ENCODE measurements at places on chromosomes 2 and 18.

GRCh38 chr2:97749581-97749980 lies 36.2 kb downstream of the ZAP70 start:
- no peak for DNase-seq

- DNase-seq, result no peak
Observed at GRCh38 chr18:6373187-6373586, 41.5 kb downstream of the L3MBTL4 start.

DNA sequence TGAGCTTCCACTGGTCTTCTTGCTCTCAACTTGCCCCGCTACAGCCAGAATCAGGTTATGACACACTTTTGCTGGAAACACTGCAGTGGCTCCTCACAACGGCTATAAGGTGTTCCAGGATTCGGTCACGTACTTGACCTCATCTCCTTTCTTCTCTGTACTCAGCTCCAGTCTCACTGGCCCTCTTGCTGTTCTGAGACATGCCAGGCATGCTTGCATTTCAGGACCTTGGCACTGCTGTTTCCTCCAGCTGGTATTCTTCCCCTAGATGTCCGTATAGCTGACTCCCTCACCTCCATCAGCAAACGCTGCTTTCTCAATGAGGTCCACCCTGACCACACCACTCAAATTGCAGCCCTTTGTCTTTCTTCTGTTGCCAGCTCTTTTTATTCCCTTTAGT lies 31.9 kb upstream of the C1GALT1C1L start:
- no peak for DNase-seq

DNA sequence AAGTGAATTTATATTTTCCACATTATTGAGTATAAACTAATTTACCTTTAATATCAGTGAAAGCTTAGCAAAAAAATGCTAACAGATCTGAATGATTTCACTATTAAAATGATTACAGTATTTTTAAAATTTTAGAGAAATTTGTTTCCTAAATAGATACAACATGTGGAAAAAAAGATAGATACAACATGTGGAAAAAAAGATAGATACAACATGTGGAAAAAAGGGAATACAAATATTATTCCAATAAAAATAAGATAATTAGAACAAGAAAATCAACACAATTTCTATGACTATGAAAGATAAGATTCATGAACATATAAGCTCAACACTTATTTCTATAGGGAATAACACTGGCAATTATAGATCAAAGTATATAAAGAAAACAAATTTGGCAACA lies 865.9 kb upstream of the VRK2 start:
- DNase-seq, result no peak

- DNase-seq, result peak; percentile 55
Observed at GRCh38 chr2:85326406-85327159, 1.2 kb downstream of the TGOLN2 start.

DNA sequence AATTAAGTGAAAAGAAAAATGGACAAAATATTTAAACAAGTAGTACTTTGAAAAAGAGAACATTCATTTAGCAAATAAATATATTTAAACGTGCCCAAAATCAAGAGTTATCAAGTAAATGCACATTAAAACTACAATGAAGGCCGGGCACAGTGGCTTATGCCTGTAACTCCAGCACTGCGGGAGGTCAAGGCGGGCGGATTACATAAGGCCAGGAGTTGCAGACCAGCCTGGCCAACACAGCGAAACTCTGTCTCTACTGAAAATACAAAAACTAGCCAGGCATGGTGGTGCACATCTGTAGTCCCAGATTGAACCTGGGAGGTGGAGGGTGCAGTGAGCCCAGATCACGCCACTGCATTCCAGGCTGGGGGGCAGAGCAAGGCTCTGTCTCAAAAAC lies 9.8 kb downstream of the STAM2 start:
- no peak for DNase-seq

DNA sequence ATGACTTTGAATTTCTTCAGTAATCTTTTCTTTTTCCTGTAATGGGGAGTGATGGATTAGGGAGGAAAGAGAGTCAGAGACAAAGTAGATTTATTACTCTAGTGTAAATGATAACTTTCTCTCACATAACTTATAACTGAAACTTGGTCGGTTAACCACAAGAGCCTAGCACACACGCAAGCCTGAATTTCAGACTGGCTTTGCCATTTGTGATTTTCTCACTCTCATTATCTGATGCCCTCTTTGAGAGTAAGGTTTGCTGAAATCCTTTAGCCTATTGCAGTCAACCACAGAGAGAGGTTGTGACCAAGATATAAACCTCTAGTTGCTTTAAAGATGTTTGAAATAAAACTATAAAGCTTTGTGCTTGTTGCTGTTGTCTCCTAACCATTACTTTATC lies 117.9 kb upstream of the NETO1 start:
- DNase-seq, result no peak

DNA sequence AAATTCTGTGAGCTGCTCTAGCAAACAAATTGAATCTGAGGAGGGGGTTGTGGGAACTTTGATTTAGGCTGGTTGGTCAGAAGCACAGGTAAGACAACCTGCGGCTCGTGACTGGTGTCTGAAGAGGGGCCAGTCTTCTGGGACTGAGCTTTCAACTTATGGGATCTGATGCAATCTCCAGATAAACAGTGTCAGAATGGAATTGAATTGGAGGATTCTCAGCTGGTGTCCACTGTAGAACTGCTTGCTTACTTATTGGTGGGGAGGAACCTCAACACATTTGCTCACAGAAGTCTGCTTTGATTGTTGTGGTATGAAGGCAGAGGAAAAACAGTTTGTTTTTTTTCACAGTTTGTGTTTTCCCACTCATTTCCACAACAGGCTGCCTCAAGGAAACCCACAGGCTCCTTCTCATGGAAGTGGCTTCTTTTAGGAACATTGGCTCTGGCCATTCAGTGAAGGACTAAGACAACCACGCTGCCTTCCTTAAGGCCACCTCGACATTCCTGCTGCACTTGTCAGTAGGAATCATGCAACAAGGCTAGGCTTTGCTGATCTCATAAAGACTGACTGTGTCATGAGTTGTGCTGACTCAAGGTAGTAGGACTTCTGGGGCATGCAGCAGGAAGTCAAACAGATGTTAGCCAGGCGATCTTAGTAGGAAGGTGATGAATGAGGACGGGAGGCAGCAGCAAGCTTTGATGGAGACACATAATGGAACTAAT lies 104.7 kb downstream of the TSN start:
- DNase-seq, result no peak

DNA sequence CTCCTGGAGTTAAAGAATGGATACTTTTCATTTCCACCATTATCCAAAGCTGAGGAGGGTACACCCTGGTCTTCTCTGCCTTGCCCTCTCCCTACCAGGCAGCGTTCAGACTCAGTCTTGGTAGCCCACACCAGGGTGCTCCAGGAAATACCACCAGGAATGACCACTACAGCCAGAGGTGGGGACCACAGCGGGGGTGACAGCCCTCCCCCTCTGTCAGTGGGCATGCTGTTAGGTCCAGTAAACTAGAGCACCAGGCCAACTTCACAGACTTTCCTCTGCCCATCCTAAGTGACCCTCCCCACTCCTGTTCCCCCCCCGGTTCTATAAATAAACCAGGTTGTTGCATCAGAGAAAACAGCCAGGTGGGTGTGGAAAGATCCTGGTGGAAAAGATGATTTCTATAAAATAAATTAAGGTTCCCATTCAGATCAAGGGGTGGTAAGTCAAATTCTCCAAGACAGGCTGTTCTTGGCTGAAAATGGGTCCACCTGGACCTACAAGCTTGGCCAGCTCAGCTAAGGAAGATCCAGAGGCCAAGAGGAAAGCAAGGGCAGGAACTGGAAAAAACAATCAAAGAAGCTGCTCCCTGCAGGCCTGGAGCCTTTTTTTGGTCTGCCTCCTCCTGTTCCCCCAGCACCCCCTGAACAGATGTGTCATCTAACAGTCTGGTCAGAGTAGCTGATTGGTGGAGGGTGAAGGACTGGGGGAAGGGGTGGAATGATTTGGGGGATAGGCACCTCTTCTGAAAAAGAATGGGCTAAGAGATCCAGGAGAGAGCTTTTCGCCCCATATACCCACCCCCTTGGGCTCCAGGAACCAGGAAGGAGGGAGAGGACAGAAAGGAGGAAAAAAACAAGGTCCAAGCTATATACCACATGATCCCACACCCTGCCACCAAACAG lies 2.3 kb downstream of the RAB11FIP5 start:
- no peak for DNase-seq

- no peak for DNase-seq
Observed at GRCh38 chr2:69995511-69995910, 34.1 kb upstream of the ASPRV1 start.

GRCh38 chr18:42623935-42624334 lies 491.6 kb downstream of the RIT2 start:
- no peak for DNase-seq

DNA sequence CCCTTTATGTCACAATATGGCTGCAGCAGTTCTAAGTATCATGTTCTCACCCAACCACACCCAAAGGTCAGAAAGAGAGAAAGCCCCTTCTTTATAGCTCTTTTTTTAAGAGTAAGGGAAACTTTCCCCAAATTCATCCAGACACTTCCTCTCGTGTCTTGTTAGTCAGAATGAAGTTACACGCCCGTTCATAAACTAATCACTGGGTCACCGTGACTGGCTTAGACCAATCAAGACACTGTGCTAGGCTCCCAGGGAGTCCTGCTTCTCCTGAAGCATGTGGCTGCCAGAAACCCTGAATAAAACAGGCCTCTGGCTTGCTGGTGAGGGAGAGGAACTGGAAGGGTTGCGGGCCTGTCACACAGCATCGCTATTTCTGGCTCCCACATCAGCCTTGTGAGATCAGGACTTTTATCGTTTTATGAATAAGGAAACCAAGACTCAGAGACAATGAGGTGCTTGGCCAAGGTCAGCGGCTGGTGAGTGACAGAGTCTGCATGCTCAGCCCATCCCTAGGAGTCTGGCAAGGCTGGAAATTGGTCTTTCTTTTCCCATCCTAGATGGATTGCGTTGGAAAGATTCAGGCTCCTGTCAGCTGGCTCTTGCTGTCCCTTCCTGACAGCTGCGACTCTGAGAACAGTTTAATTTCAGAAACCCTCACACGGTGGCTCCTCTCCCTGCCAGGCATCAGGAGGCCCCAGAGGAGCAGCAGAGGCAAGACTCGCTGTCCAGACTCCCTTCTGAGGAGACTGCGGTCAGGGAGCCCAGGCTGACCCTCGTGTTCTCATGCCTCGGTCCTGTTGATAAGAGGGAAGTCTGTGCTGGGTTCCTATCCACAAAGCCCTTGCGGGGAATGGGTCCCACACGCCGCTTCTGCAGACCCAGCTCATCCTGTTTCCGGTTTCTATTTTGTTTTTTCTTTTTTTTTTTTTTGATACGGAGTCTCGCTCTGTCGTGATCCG lies 104.5 kb upstream of the TAF1B start:
- DNase-seq, result no peak

DNA sequence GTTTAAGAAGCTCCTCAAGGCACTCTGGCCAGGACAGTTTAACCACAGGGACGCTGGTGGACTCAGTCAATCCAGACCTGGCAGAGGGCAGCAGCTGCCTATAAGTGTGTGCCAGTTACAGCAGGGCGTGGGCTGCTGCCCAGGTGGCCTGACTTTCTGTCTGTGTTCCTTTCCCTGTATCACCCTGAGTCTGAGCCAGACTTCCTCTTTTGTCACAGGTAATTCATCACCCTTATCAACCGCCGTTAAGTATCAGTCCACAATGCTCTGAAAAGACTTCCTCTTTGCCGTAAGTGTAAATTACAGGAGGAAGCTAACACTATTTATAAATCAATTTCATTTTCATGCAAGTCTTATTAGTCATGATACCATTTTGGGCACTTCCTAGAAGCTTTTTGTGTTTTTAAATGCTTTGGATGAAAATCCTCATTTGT lies 7.0 kb downstream of the LPIN1 start:
- peak; percentile 81 for DNase-seq

- DNase-seq, result no peak
Observed at GRCh38 chr2:96870626-96871255, 861 bp upstream of the SEMA4C start.

DNA sequence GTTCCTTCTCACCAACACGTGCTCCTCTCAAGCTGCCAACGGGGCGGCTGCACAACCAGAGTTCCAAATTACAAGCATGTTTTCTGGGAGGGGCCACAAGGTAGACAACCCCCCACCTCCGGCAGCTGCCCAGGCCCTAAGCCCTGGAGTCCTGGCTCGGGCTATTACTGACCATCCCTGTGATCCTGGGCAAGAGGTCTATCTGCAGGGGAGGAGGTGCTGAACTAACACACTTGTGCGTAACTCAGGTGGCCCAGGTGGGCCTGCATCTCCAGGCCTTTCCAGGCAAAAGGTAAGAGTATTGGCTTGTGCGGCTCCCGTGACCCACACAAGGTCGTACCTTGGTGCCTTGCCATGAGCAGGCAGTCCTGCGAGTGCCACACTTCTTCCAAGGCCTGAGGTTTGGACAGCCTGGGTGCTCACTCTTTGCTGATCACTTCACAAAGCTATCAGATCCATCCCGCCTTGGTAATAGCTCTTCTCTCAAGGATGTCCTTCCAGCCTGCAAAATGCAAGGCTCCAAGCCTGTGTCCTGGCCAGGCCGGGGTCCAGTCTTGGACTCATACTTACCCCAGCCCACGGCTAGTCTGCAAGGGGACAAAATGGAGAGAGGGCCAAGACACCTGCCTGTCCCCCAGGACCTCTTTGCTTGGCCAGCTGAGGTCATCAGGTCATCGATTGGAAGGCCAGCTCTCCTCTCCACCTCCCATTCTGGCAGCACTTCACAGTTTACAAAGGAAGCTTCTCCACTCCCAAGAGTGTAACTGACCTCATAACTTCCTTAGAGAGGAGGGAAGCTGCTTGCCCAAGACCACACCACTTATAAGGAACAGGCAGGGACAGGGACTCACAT lies 33.9 kb downstream of the ADRA2B start:
- DNase-seq, result no peak

- DNase-seq, result no peak
Observed at GRCh38 chr2:75153221-75153620, 46.1 kb downstream of the TACR1 start.

- no peak for DNase-seq
Observed at GRCh38 chr2:40489678-40489960, 37.7 kb upstream of the SLC8A1 start.

GRCh38 chr2:229401171-229401865 lies 130.2 kb upstream of the PID1 start:
- DNase-seq, result no peak

GRCh38 chr2:206875701-206876100 lies 63.6 kb upstream of the CPO start:
- DNase-seq, result no peak

DNA sequence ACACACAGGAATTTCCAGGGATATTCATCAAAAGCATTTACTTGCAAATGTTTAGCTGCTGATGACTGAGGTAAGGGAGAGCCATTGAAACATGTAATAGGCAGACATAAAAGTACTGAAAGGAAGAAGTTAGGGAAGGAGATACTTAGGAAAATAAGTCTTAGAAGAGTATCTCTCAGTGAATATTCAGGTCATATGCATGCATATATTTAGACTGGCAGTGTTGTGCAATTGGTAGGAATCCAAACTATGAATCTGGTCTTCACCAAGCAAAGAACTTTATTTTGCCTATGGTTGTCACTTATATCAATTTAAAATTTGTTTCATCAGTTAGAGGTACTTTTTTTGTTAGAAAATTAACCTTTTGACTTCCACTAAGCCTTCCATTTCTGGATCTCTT lies 1490.7 kb downstream of the SUCLG1 start:
- no peak for DNase-seq

GRCh38 chr2:106053116-106053515 lies 141.0 kb downstream of the UXS1 start:
- DNase-seq, result no peak

- no peak for DNase-seq
Observed at GRCh38 chr18:52715991-52716390, 376.0 kb downstream of the DCC start.

- DNase-seq, result no peak
Observed at GRCh38 chr2:233764264-233764663, 4.2 kb downstream of the UGT1A1 start.

GRCh38 chr2:10402653-10403215 lies 45.4 kb downstream of the ODC1 start:
- no peak for DNase-seq
